NCI-H524 treated with DMSO at 0.1 percent for 48 hours (cell line): ENCODE measurements at places on chromosomes 1 and 21.

DNA sequence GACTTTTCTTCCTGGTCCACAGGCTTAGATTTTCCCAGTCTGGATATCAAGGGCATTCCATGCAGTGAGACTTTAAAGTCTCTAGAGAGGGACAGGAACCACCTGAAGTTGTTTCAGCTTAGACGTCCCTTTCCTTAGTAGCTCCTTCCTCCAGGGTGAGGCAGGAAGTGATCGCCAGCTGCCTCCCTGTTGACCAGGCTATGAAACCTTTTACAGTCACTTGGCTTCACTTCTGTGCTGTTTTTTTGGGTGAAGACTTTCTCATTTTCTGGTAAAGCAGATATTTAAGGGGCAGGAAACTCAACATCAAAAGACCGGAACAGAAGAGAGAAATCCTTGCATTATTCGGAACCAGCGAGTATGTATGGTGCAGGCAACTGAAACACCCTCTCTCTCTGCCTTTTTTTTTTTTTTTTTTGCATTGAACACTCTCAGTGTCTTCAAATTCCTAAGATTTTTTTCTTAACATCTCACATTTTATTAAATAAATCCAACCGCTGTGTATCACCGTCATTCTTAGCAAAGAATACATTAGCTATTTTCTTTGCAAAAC, 234.6 kb upstream of the IRF2BP2 start:
- no peak for DNase-seq

GRCh38 chr1:240362046-240362445, 249.9 kb downstream of the GREM2 start:
- DNase-seq: no peak

GRCh38 chr1:22815043-22815365, 104.4 kb downstream of the EPHB2 start:
- no peak for DNase-seq

GRCh38 chr1:169768161-169768560, 26.5 kb downstream of the METTL18 start:
- DNase-seq: no peak

DNA sequence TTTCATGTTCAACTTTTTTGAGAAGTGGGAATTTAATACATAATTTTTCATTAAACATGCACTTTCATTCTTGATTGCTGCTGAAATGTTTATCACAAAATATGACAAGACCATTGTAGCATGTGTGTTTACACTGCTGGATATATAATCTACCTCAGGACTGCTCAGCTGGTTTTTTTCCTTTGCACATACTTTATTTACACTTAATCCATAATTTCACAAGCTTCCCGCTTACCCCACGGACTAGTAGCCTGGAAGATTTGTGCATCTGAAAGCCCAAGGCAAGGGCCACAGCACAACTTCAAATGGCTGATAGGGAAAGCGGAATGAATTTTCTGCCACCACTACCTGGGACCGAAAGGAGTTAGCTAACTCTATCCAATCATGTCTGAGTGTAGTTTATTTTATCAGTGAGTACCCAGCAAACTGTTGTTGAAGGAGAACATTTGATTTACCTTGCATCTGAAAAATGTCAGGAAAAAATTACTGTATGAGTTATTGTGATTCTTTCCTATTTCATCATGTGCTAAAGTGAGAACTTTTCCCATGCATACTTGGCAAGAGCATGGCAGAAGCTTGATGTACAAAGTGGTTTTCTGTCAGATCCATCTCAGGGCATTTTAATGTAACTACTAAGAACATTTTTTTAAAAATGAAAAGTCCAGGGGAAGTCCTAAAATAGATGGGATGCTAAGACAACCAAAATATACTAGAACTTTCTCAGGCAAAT, 558.2 kb upstream of the USP24 start:
- no peak for DNase-seq

GRCh38 chr1:16122916-16123315, 33.0 kb downstream of the EPHA2 start:
- no peak for DNase-seq

DNA sequence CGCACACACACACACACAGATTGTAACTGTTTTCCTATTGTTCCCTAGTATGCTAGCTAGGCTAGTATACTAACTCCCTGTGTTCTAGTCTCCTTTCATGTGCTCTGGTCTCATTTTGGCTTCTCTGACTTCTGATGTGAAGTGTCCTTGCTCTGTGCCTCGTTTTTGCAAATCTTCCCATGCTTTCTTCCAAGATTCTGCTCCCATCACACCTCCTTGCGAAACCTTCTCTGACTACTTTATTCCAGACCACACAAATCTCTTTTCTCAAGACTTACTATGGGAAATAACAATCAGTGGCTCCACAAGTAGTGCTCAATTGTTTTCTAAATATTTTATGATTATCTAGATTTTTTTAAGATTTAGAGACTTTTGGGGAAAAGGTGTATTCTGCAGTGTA, 10.3 kb downstream of the PRRX1 start:
- DNase-seq: no peak

DNA sequence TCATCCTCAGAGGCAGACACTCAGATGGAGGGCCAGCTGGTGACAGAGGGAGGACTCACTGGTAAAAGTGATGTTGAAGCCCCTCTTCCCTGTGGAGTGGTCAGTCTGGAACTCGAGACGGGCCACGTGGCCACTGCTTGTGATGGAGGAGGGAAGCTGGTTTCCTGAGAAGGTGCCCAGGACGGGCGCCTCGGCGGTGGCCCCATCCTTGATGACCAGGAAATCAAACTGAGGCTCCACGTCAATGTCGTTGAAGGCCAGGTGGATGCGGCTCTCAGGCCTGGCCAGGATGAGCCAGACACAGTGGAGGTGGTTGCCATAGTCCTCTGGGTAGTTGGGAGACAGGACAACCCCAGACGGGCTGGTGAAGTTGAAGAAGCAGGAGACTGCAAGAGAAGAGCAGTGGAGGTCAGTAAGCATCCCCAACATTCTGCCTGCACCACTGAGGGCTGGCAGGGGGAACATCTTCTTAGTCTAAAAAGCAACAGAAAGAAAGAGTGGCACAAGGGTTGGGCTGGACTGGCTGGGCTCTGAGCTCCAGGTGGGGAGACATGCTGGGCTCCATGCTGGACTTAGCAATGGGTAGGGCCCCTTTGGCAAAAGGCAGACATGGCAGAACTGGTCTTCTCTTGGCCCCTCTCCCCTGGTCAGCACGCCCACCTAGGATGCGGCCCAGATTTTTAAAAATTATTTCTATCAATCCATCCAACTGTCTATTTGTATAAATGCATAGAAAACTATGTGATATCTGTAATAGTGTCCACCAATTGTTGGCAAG, 120.5 kb upstream of the HMGB4 start:
- DNase-seq: no peak

DNA sequence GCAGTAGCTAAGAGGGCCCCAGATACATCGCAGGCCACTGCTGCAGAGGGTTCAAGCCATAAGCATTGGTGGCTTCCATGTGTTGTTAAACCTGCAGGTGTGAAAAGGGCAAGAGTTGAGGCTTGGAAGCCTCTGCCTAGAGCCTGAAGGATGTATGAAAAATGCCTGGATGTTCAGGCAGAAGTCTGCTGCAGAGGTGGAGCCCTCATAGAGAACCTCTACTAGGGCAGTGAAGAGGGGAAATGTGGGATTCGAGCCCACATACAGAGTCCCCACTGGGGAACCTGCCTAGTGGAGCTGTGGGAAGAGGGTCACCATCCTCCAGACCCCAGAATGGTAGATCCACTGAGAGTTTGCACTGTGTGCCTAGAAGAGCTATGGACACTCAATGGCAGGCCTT, 30.6 kb upstream of the ADGRL4 start:
- no peak for DNase-seq

GRCh38 chr1:181160998-181161870, 72.7 kb downstream of the IER5 start:
- no peak for DNase-seq

- no peak for DNase-seq
Observed at GRCh38 chr21:26972192-26972591, 5.3 kb upstream of the ADAMTS5 start.
